ENCODE measurements at places on chromosomes 13 and 19.

- DNase-seq = no peak
These were observed 101.4 kb upstream of the GPR12 start for GRCh38 chr13:26861941-26862340.

DNA sequence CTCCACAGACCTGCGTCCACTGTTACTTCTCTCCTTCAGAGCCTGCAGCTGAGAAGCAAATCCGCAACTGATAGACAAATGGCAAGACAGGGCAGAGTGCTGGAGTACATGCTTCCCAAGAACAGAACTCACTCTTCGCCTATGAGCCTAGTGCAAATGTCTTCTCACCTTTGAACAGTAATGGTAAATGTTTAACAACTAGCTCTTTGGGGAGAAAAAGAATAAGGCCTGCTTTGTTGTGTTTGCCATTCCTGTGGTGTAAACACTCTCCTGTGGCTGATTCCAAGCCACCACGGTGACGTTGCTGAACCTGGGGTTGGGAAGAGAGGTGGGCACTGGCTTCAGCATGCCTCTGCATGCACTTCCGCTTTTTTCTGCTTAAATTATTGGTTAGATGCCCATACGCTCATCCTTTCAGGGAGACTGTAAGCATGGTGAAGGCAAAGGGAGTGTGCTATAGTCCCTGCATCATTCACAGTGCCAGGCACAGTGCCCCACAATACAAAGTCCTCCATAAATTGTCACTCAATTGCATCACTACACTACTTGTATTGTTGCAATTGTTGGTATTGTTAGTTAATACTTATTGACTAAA lies 28.1 kb upstream of the GTF3A start:
- DNase-seq = no peak

DNA sequence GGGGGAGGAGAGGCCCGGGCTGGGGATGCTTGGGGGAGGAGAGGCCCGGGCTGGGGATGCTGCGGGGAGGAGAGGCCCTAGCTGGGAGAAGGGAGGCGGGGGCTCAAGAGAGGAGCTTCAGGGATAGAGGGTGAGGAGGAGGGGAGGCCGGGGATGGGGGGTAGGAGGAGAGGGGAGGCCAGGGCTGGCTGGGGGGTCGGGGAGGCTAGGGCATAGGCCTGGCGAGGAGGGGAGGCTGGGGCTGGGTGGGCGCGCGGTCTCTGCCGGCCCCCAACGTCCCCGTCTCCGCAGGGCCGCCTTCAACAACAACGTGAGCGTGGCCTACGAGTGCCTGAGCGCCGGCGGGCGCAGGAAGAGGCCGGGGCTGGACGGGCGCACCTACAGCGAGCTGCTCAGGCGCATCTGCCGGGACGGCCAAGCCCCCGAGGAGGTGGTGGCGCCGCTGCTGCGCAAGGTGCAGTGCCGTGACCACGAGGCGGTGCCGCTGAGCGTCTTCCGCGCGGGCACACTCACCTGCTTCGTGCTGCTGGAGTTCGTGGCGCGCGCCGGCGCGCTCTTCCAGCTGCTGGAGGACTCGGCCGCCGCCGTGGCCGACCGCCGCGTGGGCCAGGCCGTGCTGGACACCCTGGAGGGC lies 11.4 kb downstream of the TPGS1 start:
- no peak for DNase-seq

- no peak for DNase-seq
These were observed 1560.2 kb downstream of the EFNB2 start for GRCh38 chr13:104975272-104975671.

DNA sequence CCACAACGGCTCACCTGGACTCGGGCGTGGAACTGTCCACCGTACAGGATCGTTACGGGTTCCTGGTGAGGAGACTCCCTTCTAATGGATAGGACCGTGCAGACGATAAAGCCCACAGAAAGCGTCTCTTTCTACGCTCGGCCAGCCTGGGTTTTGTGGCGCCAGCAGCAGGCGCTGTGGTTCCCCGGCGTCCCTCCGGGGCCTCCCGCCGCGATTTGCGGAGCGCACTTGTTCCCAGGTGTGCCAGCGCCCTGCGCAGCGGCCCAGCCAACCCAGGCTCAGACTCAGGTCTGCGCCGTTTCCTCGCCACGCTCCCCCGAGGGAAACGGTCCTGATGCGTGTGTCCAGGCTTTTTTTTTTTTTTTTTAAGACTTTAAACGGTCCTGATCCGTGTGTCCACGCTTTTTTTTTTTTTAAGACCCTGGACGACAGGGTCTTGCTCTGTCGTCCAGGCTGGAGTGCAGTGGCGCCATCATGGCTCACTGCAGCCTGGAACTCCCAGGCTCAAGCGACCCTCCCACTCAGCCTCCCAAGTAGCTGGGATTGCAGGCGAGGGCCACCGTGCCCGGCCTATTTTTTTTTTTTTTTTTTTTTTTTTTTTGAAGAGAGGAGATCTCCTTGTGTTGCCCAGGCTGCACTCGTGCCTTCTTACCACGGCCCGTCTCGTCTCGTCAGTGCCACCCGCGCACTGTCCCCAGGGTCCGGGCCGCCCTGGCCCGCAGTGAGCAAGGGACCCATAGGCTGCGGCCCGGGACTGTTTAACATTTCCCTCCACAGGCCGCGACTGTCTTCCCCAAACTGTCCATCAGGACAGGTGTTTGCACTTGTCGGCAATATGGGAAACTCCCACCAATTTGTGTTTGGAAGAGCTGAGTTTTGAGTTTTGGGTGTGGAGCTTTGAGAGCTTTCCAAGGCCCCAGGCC lies 23.8 kb downstream of the GJA3 start:
- no peak for DNase-seq

DNA sequence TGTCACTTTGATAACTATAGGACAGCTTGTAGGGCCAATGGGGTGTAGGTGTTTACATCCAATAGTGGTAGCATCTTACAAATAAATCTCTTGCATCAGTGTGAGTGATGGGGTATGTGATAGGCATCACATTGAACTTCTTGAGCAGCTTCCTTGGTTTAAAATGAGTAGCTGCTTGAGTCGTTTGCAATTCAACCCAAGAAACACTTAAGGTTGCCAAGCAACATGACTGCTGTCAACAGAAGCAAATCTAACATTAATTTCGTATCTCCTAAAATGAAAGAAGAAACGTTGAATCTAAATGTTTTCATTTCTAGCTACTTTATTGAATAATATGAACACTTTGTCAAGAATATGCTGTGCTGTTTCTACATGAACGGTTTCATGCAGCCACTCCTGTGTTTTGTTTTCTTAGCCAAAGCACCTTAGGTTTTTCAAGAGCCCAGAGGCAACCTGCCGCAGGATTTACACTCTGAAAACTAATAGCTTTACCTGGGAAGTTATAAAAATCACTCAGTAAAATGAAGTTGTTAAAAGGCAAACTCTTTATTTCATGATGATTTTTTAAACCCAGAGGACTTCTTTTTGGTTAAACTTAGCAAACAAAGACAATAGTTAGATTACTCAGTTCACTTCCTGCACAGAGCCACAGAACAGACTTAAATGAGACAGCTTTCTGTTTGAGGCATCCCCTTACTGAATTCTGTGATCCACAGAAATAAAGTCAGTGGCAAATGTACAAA lies 305.2 kb downstream of the MTUS2 start:
- DNase-seq = no peak

- DNase-seq = no peak
These were observed 82.4 kb downstream of the GGACT start for GRCh38 chr13:100506154-100506553.

GRCh38 chr19:4773047-4773640 lies 18.4 kb upstream of the FEM1A start:
- no peak for DNase-seq

- no peak for DNase-seq
These were observed 24.5 kb upstream of the KCTD4 start for GRCh38 chr13:45225370-45225769.

DNA sequence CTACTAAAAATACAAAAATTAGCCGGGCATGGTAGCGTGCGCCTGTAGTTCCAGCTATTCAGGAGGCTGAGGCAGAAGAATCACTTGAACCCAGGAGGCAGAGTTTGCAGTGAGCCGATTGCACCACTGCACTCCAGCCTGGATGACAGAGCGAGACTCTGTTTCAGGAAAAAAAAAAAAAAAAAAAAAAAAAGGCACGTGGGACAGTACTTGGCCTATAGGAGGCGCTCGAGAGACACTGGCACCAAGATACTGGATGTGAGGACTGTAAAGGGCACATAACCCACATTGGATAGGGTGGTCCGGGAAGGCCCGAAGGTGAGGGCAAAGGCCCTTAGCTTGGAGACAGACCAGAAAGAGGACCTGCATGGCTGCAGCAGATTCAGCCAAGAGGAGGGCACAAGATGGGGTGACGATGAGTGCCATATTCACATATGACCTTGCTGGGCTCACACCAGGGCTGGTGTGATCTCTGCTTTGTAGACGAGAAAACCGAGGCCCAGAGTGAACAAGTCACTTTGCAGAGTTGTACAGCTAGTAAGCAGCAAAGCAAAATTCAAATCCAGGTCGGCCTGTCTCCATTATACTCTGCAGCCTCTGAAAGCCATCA lies 89.4 kb downstream of the DPF1 start:
- no peak for DNase-seq

DNA sequence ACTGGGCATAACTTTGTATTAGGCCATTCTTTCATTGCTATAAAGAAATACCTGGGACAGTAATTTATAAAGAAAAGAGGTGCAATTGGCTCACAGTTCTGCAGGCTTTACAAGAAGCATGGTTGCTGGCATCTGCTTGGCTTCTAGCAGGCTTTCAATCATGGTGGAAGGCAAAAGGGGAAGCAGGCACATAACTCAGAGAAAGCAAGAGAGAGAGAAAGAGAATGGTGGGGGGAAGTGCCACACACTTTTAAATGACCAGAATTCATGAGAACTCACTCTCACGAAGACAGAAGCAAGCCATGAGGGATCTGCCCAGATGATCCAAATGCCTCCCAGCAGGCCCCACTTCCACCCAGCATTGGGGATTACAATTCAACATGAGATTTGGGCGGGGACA lies 179.7 kb downstream of the SPRY2 start:
- no peak for DNase-seq

GRCh38 chr13:59635589-59635988 lies 528.1 kb downstream of the DIAPH3 start:
- no peak for DNase-seq

DNA sequence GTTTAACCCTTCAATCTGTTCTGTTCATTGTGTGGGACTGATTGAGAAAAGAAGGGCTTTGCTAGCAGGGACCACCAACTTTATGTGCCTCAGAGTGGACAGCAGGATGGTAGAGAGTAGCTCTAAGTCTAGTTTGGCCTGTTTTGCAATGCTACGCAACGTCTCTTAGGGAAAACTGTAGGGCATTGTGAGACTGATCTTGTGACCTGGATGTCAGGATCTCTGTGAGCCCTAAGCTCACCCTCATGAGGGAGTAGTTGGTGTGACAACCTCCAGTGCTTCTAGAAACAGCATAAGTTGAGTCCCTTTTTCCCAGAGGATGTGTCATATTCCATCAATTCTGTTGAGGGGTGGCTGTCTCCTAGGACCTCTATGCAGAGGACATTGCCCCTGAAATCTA lies 9.5 kb upstream of the ZNF543 start:
- no peak for DNase-seq

DNA sequence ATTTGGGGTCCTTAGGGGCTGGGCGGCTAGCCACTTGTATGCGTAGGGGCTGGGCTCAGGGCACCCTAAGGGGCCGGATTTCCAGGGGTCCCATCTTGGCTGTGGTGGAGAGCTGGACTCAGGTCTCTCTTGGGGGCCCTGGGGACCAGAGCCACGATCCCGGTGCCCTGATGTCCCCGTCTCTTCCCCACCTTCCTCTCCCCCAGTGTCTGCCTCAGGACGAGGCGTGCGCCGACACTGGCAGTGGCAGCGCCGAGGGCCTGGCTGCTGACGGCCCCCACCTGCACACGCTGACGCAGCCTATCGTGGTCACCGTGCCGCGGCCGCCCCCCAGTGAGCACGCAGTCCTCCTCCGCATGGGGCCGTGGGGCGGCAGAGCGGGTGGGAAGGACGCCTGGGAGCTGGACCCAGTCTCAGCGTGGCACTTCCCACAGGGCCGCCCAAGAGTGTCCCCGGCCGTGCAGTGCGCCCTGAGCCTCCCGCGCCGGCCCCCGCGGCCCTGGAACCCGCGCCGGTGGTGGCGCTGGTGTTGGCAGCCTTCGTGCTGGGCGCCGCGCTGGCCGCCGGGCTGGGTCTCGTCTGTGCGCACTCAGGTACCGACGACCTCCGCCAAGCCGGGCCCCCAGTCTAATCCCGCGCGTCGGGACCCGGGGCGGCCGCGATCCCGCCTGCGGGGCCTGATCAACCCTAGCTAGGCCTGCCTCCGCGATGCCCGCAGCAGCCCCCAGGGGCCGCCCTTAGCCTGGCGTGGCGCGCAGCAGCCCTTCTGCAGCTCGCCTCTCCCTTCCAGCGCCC lies 2.7 kb upstream of the SNAPC2 start:
- DNase-seq = no peak

- no peak for DNase-seq
These were observed 871 bp upstream of the CCER2 start for GRCh38 chr19:38912600-38913514.

DNA sequence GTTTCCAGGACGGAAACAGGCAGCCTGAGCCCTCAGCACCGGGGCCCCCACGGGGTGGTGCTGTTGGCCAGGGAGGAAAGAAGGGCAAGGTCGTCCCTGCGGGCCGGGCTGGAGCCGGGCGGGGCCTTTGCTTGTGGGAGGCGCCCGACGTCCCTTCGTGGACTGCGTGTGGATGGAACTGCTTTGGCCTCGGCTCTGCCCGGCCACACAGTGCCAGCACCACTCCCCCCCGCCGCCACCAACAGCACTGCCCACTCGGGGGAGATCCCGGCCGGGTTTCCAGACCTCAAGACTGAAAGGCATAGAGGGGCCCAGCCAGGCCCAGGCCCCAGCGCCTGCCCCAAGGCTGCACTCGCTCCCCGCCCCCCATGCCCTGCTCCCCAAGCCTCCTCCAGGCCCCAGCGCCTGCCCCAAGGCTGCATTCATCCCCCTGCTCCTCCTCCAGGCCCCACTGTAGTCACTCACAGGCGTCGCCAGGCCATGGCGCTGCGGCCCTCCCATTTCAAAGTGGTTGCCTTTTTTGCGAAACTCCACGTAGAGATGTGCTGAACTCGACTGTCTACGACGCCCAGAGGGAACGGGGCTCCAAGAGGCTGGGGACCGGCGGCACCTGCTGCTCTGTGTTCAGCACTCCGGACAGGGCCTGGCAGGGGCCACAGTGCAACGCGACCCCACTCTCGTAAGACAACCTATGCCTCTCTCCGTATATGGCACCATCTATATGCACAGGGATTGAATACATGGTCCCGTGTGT lies 22.5 kb downstream of the C13orf46 start:
- DNase-seq = no peak

GRCh38 chr19:30754162-30754561 lies 382.0 kb downstream of the ZNF536 start:
- no peak for DNase-seq

DNA sequence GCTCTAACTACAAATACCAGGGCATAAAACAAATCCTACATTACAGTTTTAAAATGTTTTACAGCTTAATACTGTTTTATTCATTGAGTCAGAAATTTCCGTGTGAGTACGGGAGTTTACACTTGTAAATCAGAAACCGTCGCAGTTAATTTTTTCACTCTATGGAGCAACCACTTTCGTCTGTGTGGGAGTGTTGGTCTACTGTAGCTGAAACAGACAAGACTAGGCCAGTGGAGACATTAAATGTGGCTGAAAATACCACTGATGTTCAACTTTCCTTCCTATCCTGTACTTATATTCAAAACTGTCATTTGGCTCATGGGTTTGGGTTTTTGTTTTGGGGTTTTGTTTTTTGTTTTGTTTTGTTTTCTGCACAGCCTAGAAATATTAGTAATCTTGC lies 268.7 kb downstream of the DCT start:
- DNase-seq = no peak

- no peak for DNase-seq
These were observed 54.8 kb downstream of the DLEU7 start for GRCh38 chr13:50788551-50789210.

- DNase-seq = no peak
These were observed 135.0 kb downstream of the IER2 start for GRCh38 chr19:13284929-13285928.
